ENCODE measurements at places on chromosomes 5 and 9.

DNA sequence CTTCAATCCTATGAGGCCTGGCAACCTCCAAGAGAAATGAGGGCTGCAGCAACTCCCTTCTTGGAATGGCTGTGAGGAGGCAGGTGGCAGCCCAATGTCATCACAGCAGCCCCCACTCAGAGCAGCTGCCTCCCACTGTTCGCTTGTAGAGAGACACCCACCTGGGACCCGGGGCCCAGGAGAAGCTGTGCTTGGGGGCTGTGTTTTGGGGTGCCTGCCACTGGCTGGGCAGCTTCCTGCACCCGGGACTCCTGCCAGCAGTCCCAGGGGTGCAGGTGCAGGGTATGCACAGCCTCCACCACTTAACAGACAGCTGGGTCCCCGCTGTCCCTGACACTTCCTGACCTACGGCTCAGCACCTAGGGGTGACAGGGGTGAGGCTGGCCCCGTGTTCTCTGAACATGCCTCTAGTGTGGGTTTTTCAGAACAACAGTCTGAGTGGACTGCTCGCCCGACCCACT is 26.2 kb downstream of the NIPAL4 start:
- no peak for DNase-seq

DNA sequence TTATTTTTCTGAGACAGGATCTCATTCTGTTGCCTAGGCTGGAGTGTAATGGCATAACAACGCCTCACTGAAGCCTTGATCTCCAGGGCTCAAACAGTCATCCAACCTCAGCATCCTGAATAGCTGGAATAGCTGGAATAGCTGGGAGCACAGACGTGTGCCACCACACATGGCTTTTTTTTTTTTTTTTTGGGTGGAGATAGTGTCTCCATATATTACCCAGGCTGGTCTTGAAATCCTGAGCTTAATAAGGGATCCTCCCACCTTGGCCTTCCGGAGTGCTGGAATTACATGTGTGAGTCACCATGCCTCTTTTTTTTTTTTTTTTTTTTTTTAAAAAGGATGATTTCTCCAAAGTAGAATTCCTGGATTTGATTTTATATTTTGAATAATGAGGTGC is 60.7 kb downstream of the NSD1 start:
- peak; percentile 65 for DNase-seq

- no peak for DNase-seq
Measured at GRCh38 chr9:89555451-89556375, 49.1 kb upstream of the GADD45G start.

GRCh38 chr9:121498150-121498486 is 1.5 kb downstream of the GGTA1 start:
- peak; percentile 22 for DNase-seq

DNA sequence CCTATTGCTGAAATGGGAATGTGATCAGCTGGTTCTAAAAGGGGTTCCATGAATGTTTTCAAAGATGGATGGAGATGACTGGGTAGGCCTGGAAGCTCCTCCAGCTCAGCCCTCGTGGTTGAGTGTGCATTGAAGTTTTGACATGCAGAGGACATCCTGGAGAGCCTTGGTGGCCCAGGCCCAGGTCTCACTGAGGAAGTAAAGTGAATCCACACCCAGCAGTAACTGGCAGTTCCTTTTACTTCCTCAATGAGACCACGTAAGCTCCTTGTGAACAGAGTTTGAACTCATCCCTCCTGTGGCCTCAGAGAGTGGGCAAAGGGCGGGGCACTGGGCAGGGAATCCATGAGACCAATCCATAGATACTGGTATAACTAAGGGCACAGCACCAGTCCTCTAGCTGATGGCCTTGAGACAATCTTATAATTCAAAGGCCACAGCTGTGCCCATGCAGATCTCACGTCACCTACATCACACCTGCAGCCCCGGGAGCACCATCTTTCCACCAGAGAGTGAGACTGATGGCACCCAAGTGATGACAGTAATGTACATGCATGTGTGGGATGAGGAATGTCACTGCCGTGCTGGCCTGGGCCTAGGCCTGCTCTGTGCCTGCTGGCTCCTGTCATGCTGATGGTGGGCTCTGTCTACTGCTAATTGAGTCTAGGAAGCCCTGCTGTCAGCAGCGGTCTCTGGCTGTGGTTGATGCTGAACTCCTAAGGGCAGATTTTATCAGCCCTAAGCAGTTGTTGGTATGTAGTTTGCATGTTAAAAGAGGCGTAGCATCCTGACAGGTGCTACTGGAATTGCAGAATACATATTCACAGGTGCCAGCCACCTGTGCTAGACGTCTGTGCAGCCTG is 257.8 kb downstream of the FSTL4 start:
- no peak for DNase-seq

GRCh38 chr9:131193051-131193450 is 67.7 kb downstream of the NUP214 start:
- DNase-seq: no peak

DNA sequence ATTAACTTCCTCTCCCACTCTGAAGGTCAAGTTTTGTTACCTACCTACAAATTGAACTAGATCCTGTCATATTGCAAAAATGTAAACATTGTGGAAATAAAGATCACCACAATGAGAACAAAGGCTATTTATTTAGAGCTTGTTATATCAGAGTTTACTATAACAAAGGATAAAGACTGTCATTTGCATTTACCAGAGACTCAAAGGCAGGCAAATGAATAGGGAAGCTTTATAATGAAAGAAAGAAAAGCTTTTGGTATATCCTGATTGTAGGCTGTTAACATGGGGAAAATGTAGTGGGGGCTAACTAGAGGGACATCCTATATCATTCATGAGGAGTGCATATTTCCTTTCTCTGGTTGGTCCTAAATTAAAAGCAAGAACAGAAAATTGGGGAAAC is 403.5 kb upstream of the TYRP1 start:
- DNase-seq: no peak

GRCh38 chr5:122839731-122840130 is 5.7 kb upstream of the SNX24 start:
- DNase-seq: no peak

DNA sequence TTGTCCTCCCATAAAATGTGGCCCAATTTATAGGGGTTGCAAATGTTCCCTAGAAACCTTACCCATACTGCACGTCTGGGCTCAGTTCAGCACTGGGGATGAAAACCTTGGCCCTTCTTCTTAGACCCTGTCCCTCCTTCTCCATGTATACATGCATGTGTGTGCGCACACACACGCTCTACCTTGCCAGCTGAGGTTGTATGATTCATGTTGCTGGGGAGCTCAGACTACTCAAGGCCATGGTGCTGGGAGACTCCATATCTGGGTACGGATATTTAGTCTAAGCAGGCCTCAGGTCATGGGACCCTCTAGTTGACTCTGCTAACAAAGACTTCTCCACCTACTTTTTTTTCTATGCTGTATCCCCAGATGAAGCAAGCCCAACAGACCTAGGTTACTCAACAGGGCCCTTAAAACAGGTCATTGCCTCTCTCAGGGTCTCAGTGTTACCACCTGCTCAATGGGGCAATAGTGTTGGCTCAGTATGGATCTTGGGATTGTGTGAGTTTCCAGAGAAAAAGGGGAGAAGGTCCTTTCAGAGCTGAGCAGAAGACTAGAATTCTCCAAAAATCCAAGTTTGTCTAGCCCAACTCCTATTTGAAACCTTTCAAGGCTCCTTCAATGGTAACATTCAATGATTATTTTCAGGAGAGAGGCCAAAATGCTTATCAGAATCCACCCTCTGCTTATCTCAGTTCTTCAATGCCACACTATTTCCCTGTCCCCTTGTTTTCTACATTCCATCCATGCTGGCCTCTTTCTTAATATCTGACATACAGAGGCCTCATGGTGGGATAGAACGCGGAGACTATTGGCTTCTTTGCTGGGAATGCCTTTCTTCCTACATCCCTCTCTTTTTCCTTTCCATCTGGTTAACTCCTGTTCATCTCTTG is 123.6 kb upstream of the PITX1 start:
- no peak for DNase-seq

- DNase-seq: no peak
Measured at GRCh38 chr5:42595597-42595996, 161.0 kb upstream of the CCDC152 start.

DNA sequence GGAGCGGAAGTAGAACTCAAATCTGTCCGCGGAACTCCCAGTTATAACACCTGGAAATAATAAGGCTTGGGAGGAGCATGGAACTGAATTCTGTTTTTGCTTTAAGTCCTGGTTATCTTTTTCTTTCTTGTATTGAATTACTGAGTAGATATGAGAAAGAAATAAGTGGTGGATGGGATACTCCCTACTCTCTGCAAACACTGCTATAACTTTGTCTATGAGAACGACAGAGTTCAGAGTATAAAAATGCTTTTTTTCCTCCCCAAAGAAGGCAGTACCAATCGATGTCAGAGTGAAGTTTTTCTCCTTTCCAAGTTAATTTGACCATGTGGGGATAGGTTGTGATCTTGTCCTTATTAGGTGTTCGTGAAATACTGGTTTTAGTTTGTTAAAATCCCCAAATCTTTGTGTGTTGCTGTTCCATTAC is 1.2 kb downstream of the RIC1 start:
- DNase-seq: no peak

- peak; percentile 14 for DNase-seq
Measured at GRCh38 chr5:134586866-134587524, 45.6 kb downstream of the SAR1B start.

- no peak for DNase-seq
Measured at GRCh38 chr9:137311171-137311985, 9.3 kb upstream of the NRARP start.

DNA sequence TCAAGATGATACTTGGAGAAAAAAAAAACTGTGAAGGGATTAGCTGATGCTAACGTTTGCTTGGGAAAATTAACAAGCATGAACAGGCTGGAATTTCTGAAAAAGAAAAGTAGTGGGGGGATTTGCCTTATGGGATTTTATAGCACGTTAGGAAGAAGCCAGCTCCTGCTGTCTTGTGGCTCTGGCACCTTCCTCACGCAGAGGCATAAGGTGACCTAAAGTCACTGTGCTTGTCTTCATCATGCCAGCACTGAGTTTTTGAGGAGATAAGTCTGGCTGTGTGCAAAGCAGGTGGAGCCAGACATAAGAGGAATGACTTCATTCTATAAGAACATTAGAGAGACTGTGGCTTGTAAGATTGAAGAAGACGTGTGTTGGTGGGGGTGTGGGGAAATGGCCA is 94.4 kb upstream of the MAP1B start:
- no peak for DNase-seq

DNA sequence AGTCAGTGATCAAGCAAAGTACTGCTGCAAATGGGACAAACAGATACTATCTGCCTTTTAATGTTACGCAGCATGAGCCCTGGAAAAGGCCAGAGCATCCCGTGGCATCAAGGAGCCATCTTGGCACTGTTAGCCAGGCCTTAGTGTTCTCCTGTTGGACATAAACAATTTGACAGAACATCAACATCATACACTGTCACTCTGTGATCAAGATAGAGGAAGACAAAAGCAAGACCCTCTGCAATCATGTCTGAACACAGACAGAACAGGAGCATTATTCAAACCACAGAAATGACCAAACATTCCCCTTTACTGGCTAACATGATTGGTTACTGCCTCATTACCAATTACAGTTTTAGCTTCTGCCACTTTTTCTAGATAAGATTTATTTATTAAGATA is 21.2 kb upstream of the ROPN1L start:
- no peak for DNase-seq

DNA sequence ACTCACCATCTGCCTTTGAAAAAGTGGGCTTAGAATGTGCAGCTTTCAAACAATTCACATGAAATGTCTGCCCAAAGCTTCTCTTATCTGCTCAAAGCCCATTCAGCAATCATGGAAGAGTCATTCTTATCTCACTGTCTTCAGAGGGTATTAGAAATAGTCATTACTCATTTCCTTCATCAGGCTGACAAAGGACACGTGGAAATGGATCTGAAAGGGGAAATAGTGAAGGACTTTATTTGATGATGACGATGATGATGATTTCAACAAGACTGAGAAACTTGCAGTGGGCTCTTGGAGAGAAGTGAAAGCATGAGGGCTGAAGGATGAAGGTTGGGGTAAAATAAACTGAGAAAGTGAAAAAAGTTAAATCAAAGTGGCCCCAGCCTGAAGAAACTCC is 194.3 kb downstream of the SMARCA2 start:
- no peak for DNase-seq

- no peak for DNase-seq
Measured at GRCh38 chr5:99460701-99461100, 531.9 kb upstream of the CHD1 start.

DNA sequence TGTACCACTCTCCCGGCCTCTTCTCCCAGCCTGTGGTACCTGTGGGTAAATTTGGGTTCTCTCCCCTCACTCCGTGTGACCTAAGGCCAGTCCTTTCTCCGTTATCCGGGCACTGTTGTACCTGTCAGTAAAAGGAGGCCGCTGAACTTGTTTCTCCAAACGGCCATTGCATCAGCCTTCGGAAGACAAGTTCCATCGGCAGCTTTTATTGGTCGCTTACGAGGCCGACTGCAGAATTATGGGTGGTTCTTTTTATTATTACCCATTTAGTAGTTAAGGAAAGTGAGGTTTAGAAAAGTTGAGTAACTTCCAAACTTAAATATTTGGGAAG is 558 bp downstream of the GRPEL2 start:
- no peak for DNase-seq

- peak; percentile 80 for DNase-seq
Measured at GRCh38 chr5:72151169-72151568, 43.9 kb downstream of the MAP1B start.

- no peak for DNase-seq
Measured at GRCh38 chr5:39449591-39449990, 24.8 kb upstream of the DAB2 start.

- no peak for DNase-seq
Measured at GRCh38 chr9:98074115-98074990, 17.8 kb downstream of the NANS start.
